HCT116 (cell line): ENCODE measurements at places on chromosomes 12 and 14.

- DNase-seq = no peak
Observed at GRCh38 chr12:101963697-101964096, 86.3 kb downstream of the DRAM1 start.

DNA sequence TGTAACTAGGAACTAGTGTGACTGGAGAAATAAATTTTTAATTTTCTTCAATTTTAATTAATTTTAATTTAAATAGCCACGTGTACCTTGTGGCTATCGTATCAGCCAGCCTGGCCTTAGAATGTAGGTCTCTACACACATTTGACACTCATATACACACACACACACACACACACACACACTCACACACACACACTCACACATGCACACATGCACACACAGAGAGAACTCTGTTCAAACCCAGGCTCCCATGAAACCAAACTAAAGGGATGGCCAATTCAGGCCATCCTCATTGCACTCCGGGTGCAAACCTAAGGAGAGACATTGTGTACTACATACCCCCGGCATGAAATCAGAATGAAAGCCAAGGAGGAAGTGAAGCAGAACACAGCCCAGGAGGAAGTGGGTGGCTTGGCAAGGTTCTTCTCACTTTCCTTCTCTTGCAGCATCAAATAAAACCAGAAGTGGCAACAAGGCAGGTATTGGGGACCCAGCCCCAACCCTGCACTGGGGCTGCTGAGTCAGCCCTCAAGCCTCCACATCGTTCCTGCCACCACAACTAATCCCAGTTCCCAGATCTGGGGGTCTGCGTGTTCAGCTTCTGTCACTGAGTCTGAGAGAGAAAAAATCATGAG, 26.2 kb upstream of the CHPT1 start:
- no peak for DNase-seq

GRCh38 chr12:12807970-12808702, 5.0 kb upstream of the DDX47 start:
- DNase-seq = no peak

GRCh38 chr14:85793533-85793932, 263.6 kb downstream of the FLRT2 start:
- no peak for DNase-seq

DNA sequence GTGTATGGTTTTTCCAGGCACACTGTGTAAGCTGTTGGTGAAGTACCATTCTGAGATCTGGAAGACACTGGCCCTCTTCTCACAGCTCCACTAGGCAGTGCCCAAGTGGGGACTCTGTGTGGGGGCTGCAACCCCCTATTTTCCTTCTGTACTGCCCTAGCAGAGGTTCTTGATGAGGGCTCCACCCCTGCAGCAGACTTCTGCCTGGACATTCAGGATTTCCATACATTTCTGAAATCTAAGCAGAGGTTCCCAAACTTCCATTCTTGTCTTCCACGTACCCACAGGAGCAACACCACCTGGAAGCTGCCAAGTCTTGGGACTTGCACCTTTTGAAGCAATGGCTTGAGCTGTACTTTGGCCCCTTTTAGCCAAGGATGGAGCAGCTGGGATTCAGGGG, 85.2 kb upstream of the PRMT8 start:
- DNase-seq = no peak

DNA sequence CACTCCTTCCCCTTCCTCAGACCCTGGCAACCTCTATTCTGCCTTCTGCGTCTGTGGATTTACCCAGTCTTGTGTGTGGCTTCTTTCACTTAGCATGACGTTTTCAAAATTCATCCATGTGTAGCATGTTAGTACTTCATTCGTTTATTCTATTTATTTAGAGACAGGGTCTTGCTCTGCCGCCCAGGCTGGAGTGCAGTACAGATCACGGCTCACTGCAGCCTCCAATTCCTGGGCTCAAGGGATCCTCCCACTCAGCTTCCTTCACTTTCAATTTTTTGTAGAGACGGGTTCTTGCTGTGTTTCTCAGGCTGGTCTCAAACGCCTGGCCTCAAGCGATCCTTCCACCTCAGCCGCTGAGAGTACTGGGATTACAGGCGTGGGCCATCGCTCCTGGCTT, 37.0 kb downstream of the B4GALNT3 start:
- no peak for DNase-seq

GRCh38 chr14:20400965-20401593, 12.2 kb downstream of the TEP1 start:
- DNase-seq = peak; percentile 74
